Hematopoietic multipotent progenitor cell treated with erythropoietin and hydrocortisone succinate and interleukin-3 and kit ligand, for 17 days (in vitro differentiated cells): ENCODE measurements at places on chromosomes 2 and 18.

- no peak for DNase-seq
These were observed 191.2 kb downstream of the NCKAP5 start for GRCh38 chr2:133377021-133377481.

GRCh38 chr2:200446612-200447011 is 63.3 kb downstream of the KCTD18 start:
- no peak for DNase-seq

GRCh38 chr18:79354350-79354749 is 41.4 kb upstream of the NFATC1 start:
- DNase-seq, result no peak

- no peak for DNase-seq
These were observed 55.7 kb downstream of the IRS1 start for GRCh38 chr2:226743915-226744314.

- no peak for DNase-seq
These were observed 111.7 kb downstream of the GALR1 start for GRCh38 chr18:77361382-77361781.

DNA sequence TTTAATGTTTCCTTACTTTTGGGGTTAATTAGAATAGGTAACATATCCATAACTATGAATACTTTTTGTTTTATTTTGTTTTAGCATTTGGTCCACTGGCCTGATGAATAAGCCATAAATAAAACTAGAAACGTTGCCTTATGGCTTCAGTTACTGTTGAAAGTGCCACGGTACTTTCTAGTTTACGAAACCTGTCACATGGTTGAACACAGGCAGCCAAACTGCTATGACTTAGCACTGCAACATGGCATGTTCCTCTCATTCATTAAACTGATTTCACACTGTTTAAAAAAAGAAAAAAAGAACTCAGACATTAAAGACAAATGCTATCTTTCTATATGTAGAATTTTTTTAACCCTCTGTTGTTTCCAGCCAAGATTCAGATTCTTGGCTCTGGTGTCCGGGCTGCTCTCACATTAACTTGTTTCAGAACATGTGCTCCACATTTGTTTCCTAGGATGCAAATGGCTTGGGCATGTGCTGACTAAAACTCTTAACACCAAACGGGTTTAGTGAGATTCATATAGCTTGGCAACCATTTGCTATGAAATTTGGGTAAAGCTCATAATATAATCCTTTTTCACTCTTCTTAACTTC is 323.9 kb upstream of the RND3 start:
- DNase-seq, result no peak

DNA sequence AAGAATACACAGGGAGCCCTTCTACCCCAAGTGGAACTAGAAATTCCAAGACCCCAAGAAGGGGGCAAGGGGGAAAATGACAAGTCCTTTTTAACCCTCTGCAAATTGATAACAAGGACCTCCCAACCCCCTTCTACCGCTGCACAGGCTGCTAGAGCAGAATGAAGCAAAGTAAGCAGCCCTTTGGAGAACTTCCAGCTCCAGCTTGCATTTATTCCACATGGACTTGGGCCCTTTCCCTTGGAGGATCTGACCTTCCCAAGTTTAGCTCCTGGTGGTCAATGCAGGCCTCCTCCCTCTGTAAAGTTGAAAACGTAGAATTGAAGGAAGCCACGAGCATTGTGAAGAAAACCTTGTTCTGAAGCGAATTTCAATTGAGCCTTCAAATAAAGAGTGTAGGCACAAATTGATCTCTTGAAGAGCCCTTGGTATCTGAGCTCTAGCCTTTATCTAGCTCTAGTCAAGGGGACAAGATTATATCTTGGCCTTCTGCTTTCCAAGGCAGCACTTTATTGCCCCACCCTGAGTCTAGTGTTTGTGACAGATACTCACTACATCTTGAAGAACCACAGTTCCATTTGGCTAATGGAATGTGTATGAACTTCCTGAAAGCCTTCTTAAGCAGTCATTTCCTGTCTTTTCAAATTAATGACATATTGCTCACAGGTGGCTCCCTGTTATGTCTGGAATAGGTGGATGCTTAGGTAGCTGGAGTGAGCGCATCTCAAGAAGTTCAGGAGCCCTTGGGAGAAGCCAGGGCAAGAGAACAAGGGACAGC is 37.2 kb downstream of the SLC14A2 start:
- no peak for DNase-seq

DNA sequence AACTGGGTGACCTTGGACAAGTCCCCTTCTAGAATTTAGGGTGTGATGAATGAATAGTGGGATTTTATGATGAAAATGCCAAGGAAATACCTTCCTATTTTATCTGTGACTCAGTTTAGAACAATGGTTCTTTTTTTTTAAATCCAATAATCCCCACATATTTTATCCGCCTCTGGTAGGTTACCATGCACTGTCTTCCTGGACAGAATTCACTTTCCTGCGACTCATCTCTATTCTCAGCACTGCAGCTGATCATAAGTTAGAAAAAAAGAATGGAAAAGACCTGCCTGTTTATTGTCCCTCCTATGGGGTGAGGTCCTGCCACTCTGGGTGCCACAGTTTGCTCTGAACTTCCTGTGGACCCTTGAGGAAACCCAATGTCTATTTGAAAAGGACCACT is 73.1 kb downstream of the IRS1 start:
- no peak for DNase-seq
